SK-MEL-5 (cell line): ENCODE measurements at places on chromosomes 7 and 10.

GRCh38 chr10:13118784-13119410 is 18.9 kb downstream of the OPTN start:
- DNase-seq, result no peak

DNA sequence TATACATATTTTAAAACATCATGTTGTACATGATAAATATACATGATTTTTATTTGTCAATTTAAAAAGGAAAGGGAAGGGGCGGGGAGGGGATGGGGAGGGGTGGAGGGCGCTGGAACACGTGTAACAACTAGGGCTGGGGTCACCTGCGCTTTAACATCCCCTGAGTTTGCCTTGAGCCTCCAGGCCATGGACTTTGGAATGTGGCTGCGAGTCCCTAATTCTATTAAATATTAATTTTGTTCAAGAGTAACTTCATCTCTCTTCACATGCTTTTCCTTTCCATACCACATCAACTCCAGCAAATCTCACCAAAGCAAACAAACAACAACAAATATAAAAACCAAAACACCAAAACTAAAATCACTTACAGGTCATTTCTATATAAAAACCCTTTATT is 10.6 kb downstream of the IFIT5 start:
- DNase-seq, result no peak

DNA sequence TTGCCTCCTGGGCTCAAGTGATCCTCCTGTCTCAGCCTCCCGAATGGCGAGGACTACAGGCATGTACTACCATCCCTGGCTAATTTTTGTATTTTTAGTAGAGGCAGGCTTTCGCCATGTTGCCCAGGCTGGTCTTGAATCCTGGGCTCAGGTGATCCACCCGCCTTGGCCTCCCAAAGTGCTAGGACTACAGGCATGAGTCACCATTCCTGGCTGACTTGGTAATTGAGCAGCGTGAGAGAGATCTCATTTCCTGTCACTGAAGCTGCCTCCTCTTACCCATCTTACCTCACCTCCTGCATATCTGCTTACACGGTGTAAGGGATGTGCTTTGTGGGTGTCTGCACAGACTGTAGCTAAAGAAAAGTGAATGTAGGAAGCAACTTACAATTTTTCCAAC is 9.7 kb downstream of the IFIT3 start:
- no peak for DNase-seq

- no peak for DNase-seq
Measured at GRCh38 chr7:91240376-91240941, 23.8 kb upstream of the FZD1 start.

GRCh38 chr10:108797573-108797972 is 1125.7 kb downstream of the XPNPEP1 start:
- no peak for DNase-seq
